ENCODE measurements at places on chromosomes 5 and 9. TPM values are rescaled to one million over a fixed set of nuclear protein-coding genes. Genes with fewer than 3 reads are reported as not detected.
A peak's percentile ranks its signal among the peaks of the same experiment; 100 is the strongest.

DNA sequence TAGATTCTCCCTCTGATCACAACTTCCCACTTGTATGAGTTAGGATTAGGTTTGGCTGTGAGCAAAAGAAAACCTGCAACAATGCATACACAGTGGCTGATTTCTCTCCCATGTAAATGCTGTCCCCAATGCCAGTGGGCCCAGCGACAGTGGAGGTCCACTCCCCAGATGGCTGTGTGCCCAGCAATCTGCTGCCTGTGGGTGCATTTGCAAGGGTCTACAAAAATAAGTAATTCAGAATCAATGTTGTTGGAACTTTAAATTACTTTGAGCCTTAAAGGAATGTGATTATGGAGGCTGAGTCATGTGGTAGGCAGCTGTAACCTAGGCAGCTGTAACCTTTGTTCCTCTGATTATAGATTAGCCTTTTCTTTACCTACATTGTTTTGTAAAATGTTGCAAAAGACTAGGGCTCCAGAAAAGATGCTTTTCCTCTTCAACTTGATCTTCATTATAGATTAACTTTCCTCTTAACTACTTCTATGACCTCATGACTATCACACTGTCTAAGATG is 14.2 kb upstream of the MXD3 start:
- DNase-seq: no peak

GRCh38 chr5:40585537-40586267 is 94.0 kb upstream of the PTGER4 start:
- no peak for DNase-seq

The ARL10 gene
- 17.7 TPM for total RNA-seq

The AP3S1 gene
- 74.7 TPM for total RNA-seq

GRCh38 chr9:93061791-93062763 is 3.6 kb downstream of the SUSD3 start:
- no peak for DNase-seq

The SPATA6L gene
- total RNA-seq: 14.4 TPM

The CDH6 gene
- 4.8 TPM for total RNA-seq

DNA sequence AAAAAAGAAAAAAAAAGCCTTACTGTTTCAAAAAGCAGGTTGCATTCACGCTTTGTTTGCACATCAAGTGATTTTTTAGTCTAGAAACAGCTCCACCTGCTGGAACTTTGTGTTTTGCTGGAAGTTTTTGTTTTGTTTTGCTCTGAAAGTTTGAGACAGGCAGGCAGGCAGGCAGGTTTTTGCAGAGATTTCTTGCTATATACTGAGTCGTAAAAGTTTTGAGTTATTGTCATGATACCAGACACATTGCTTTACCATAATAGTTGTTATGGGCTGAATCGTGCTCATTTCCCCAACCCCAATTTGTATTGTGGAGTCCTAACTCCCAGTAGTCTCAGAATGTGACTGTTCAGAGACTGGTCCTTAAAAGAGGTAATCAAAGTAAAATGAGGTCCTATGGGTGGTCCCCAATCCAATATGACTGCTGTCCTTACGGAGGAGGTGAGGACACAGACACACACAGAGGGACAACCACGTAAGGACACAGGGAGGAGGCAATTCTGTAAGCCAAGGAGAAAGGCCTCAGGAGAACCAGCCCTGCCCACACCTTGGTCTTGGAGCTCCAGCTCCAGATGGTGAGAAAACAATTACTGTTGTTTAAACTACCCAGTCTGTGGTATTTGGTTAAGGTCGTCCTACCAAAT is 20.9 kb downstream of the OR2Y1 start:
- DNase-seq: no peak

GRCh38 chr5:177310757-177311391 is 824 bp downstream of the MXD3 start:
- no peak for DNase-seq

The C5 gene
- total RNA-seq: 13.2 TPM

The PCDHGC5 gene
- total RNA-seq: 2.1 TPM

DNA sequence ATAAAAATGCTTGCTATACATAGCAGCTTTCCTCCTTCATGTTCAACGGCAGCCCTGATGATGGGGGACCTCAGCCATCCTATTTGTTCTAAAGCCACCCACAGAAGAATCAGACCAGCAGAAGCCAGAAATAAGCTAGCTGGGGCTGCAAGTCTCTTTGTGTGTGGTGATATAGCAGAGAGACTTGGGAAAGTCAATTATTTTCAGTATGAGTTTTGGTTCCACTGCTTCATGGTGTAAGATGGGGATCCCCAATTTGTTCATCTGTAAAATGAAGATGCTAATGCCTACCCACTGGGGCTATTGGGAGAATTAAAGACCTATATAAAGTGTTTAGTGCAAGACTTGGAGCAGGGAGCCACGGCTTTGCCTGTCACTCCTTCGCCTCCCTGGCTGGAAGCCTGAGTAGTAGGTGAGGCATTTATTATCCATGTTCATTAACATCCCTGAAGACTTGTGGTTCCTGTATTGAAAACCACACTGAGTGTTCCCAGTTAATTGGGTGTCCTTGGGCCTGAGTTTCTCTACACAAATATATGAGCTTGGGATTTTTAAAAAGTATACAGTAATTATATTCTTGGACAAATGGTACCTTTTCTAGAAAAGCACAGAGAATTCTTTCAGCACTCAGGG is 210.1 kb upstream of the SLC24A2 start:
- no peak for DNase-seq

- DNase-seq: peak; percentile 64
Measured at GRCh38 chr5:132419502-132420468, 50.3 kb downstream of the SLC22A5 start.

Data from breast epithelium (tissue), 4 donors.